ENCODE measurements at places on chromosomes 16 and 17.

DNA sequence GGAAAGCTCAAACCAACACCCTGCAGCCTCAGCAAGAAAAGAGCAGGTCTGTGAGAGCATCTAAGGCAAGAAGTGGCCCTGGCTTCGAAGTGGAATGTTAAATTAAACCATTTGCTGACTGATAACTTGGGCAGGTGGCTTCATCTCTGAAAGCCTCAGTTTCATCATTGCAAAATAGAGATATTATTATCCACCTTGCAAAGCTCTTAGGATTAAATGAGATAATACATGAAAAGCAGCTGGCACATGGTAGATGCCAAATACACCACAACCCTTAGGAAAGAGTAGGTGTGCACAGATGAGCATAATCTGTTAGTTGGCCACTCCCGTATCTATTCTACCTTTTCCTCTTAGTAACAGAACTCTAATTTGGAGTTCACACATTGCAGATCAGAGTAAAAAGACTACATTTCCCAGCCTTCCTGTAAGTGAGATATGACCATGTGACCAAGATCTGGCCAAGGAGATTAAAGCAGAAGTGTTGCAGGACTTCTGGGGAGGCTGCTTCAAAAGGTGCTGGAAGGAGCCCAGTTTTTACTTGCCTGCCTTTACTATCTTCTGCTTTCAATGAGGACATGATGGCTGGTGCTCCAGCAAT is 288.7 kb downstream of the SOX9 start:
- no peak for DNase-seq

GRCh38 chr17:8226536-8227237 is 16.3 kb upstream of the AURKB start:
- DNase-seq, result peak; percentile 73

DNA sequence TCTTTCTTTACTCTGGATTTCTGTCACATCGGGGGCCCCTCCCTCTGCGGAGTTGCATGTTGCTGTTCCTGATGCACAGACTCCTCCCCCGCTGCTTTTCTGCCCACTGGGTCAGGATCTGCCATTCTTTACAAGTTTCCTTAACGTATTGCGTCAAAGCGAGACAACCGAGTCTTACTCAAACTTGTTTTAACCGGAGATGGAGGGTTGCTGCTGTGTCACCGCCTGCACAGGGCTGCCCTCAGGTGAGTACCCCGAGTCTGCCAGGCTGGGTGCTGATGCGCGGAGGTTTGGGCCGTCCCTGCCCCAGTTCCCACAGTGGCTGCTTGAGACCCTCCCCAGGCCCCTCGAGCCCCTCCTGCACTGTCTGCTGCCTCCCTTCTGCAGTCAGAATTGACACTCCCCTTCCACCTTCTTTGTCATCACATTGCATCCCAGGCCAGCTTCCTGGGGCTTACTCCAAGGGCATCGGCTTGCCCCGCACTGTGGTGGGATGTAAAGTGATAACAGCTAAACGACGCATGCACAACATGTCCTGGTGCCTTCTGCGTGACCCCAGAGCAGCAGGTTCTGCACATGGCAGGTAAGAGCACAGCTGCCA is 19.3 kb downstream of the CARHSP1 start:
- no peak for DNase-seq

DNA sequence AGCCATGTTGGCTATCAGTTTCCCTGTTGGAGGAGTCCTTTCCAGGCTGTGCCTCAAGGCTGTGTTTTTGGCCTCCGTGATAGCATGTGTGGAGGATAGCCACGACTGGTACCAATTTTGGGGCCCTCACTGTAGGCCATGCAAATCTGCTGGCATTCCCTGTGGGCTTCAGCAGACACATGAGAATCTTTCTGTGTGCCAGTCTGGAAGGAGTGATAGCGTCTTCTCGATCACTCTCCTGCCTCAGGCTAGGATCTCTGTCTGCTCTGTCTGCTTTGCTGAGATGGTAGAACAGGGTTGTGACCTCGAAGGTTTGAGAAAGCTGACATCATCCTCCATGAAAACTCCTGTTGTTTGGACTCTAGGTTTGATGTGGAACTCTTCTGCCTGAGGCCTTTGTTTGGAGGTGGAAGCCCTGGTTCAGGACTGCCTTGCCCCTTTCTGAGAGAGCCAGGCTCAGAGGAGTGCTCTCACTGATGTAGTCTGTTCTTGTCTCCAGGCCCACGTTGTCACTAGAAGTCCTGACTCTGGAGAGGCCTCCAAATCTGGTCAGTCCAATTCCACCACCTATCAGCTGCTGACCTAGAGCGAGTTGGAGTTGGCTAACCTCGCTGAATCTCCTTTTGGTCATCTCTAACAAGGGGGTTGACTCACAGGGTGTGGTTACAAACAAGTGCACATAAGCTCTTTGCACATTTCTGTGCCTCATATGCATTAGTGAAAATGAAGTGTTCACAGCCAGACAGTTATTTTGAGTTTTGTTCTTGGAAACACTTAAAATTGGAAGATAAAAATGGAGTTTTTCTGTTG is 12.1 kb upstream of the EDC4 start:
- DNase-seq, result no peak

- no peak for DNase-seq
Measured at GRCh38 chr17:49935526-49936210, 33.3 kb upstream of the DLX4 start.

- no peak for DNase-seq
Measured at GRCh38 chr17:38658741-38659345, 15.9 kb downstream of the EPOP start.

- no peak for DNase-seq
Measured at GRCh38 chr16:6853565-6853964, 479.1 kb upstream of the RBFOX1 start.

DNA sequence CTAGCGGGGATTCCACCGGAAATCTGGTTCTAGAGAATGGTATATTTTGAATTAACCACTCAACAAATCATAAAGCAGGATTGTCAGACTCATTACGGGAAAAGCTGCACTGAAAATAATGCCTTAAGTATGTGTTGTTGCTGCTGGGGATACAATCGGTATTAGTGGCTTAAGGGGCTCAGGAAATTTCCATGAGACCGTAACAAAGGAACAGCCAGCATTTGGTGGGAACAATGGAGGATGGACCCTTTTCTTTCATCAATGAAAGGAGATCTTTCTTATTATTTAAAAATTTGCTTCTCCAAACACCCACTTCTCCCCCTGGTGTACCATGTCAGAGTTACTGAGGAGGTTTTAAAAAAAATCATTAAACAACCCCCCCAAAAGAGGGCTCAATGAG is 342.6 kb upstream of the ZFHX3 start:
- no peak for DNase-seq

DNA sequence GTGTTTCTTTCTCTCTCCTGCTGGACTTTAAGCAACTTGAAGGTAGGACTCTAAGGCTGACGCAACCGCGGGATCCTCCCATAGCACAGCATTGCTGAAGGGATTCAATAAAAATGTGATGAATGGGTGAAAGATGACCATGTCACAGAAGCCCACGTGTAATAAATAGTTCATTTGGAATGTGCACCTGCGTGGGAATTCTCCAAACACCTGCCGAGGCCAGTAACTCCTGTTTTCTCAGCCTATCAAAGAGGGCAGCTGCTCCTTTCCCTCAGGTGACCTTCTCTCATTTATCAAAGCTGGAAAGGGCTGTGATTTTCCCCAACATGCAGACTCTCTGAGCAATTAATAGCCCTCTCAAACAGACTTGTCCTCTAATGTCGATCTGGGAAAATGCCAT is 235.7 kb downstream of the STX8 start:
- DNase-seq, result no peak

- DNase-seq, result no peak
Measured at GRCh38 chr17:44273607-44274006, 5.7 kb upstream of the SLC4A1 start.

GRCh38 chr17:4229627-4230541 is 33.9 kb downstream of the ANKFY1 start:
- peak; percentile 84 for DNase-seq

DNA sequence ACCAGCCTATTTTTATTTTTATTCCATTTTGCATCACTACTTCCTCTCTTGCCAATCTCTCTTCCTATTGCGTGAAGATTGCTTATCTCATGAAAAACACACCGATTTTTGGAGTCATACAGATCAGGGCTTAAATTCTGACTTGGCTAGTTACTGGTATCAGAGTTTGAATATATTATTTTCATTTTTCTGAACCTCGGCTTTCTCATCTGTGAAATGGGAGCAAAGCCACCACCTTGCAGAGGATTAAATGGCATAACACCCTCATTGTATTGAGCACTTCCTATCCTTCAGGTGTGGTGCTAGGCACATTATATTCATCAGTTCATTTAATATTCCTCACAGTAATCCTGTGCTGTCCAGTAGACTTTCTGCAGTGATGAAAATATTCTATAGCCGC is 208.8 kb downstream of the HAPSTR1 start:
- DNase-seq, result no peak

GRCh38 chr17:50062293-50063243 is 6.7 kb downstream of the ITGA3 start:
- peak; percentile 61 for DNase-seq

DNA sequence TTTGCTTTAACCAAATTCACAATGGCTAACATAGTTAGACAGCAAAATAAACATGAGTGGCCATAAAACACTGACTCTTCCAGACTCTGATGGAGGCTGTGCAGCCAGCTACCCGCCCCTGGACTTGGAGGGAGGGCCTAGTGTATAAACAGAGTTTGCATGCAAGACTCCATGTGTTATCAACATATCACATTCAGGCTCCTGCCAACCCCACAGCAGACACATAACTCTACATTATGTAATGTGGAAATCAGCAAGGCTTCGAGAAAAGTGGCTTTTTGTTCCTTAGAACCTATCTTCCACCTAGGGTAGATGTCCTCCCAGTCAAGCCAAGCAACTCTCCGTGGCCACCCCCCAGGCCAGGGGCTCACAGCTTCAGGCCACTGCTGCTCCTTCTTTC is 19.3 kb upstream of the SOX9 start:
- peak; percentile 39 for DNase-seq

- DNase-seq, result peak; percentile 62
Measured at GRCh38 chr17:10668775-10669174, 11.7 kb upstream of the MYH3 start.

- DNase-seq, result peak; percentile 12
Measured at GRCh38 chr17:27930000-27930399, 36.8 kb upstream of the LYRM9 start.

DNA sequence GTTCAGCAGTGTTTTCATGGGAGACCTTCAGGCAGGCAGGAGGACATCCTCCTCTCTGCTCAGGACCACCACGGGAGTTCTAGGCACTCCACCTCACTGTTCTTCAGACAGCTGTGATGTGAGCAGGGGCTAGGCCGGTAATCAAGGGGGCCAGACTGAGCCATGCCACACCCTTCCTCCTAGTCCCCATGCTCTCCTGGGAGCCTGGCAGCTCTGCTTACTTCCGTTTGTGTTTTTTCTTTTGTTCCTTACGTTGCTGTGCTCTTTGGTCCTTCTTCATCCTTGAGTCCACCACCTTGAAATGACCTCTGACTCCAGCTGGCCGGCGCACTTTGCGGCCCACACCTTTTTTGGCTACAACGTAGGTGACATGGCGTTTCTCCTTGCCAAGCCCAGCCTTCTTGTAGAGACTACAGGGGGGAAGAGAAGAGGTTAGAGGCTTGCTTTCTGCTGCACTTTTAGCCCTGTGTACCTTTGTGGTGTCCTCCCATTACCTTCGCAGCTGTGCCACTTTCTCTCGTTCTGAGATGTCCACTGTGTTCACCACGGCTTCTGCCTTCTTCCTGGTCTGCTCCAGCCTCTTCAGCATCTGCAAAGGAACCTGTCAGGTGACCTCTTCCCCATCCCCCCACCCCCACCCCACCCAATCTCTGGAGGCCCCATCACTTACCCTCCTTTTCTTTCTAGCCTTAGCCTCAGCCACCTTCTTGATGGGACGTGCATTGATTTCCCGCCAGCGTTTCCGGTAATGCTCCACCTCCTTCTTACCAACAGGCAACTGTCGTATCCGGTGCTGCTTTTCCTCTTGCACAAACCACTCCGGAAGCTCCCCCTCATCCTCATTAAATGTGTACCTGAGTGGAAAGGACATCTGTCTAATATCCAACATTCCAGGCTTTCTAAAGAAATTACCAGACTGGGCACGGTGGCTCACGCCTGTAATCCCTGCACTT is 7.4 kb upstream of the PSMC5 start:
- no peak for DNase-seq

GRCh38 chr17:33564146-33564545 is 271.1 kb upstream of the ASIC2 start:
- no peak for DNase-seq

- no peak for DNase-seq
Measured at GRCh38 chr17:82353484-82353883, 5.6 kb upstream of the TEX19 start.

GRCh38 chr16:51271156-51271701 is 120.2 kb upstream of the SALL1 start:
- DNase-seq, result no peak

- no peak for DNase-seq
Measured at GRCh38 chr17:73342050-73342522, 30.3 kb upstream of the CDC42EP4 start.

DNA sequence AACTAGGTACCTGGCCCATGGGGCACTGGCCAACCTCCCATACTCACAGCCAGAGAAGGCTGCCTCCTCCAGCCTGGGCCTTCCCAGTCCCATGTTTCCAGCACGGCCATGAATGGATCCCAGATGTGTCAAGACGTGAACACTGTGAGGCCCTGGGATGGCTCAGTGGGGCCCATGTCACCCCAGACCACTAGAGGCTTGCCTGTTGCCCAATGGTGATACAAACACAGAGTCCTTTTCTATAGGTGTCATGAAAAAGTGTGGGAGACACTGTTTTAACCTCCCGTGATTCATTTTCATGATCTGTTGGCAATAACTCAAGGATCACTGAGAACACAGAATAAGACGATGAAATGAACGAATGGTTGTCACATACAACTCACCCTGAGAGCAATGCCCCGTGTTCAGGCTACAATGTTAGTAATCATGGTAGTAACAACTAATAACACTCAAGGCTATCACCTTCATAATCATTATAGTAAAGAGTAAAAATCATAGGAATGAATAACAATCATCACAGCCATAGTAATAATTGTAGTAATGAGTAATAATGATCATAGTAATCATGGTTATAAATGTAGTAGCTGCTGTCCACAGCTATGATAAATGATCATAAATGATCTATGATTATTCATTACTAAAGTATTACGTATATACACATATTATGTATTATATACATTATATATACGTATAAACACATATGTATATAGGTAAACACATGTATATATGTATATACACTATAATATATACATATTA is 64.0 kb downstream of the DYNLRB2 start:
- DNase-seq, result no peak

GRCh38 chr17:19757536-19758180 is 9.6 kb upstream of the ALDH3A1 start:
- no peak for DNase-seq
